ENCODE measurements at places on chromosomes 3 and 15.

DNA sequence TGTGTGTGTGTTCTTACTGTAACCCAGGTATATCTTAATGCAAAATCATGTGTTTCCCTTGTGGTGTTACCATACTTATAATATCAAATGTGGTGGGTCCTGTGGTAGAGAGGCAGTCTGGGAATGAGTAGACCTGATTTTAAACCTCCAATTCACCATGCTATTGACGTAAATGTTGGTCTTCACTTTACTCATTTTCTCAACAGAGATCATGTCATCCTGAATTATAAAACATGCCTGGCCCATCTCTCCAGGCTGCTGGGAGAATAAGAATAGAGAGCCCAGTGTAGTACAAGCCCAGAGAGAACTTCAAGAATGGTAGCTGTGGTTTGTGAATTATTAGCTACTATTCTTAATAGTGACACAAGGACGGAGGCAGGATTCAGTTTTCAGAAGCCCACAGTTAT is 88.1 kb downstream of the MBNL1 start:
- no peaks in the 10 kb centered on the region for H3K36me3 ChIP-seq
- peaks cover 25% of the 10 kb centered on the region for H3K4me1 ChIP-seq
- no peak overlapping the region for H3K27ac ChIP-seq
- no peak overlapping the region for H3K4me3 ChIP-seq
- DNase-seq = no peak

DNA sequence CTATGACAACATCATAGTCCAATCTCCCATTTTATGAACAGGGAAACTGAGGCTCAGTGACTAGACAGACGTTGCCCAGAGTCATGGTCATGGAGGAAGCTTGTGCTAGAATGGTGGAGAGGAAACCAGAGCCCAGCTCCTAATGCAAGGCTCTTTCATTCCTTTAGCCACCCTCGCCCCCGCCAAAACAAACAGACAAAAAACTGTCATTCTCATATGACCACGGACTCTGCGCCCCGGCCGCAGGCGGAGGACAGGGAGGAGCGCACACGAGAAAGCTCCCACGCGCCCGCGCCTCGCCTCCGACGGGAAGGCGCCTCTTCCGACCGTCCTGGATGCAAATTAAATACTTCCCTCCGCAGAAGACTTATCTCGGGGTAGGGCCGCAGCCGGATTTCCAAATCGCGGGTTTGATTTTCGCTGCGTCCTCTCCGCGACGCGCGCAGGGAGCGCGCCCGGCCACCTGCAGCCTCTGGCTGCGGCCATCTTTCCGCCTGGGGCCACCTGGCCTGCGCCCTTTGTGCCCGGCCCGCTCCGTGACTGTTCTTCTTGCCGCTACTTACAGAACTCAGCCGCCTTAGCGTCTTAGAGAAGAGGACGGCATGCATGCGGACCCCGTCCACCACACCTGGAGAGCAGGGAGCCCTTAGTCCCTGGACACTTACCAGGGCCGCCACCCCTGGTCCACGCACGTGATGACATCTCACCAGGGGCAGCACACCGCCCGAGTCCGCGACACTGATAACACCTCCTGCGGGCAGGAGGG is 670 bp upstream of the ATP13A3 start:
- H3K36me3 ChIP-seq = peaks cover 28% of the 10 kb centered on the region
- peaks cover 33% of the 10 kb centered on the region for H3K4me1 ChIP-seq
- peak overlapping the region; percentile 94 for H3K27ac ChIP-seq

GRCh38 chr15:64443747-64444621 is 16.4 kb upstream of the ZNF609 start:
- H3K27me3 ChIP-seq = no peaks in the 10 kb centered on the region
- H3K27ac ChIP-seq = peak overlapping the region; percentile 92
- peaks cover 39% of the 10 kb centered on the region for H3K36me3 ChIP-seq
- no peak for DNase-seq
- peak overlapping the region; percentile 17 for H3K4me3 ChIP-seq

DNA sequence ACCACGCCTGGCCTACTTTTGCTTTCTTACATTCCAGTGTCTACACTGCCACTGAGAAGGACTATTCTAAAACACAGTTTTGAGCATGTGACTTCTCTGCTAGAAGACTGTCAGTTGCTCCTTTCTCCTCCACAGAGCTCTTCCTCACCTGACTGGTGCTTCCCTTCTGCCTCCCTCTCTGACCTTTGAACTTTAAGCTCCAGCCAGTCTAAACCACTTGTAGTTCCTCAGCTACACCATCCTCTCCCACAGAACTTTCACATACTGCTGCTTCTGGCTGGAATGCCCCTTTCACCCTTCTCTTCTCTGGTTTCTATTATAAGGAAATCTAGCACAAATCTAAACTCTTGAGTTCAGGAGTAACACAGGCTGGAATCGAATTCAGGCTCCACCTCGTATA is 9.1 kb downstream of the NCEH1 start:
- no peak for DNase-seq
- H3K27ac ChIP-seq = no peak overlapping the region
- no peak overlapping the region for H3K4me3 ChIP-seq
- no peaks in the 10 kb centered on the region for H3K27me3 ChIP-seq

GRCh38 chr3:157100096-157100477 is 59.9 kb downstream of the CCNL1 start:
- H3K4me3 ChIP-seq = no peak overlapping the region
- peak overlapping the region; percentile 34 for H3K27ac ChIP-seq
- no peaks in the 10 kb centered on the region for H3K27me3 ChIP-seq
- H3K4me1 ChIP-seq = peaks cover 26% of the 10 kb centered on the region
- H3K36me3 ChIP-seq = no peaks in the 10 kb centered on the region

DNA sequence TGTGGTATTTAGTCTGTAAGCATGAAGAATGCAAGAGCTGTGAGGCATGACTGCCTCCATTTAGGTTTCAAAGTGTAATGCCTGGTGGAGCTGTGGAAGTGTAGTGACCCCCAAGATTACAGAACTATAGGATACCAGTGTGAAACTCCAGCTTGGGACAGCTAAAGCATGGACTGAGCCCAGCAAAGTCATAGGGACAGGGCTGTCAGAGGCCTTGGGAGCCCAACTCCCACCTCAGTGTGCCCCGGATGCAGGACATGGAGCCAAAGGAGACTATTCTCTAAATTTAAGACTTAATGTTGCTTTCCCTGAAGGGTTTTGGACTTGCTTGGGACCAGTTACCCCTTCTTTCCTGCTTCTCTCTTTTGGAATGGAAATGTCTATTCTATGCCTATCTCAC is 10.8 kb downstream of the GPR15 start:
- H3K27me3 ChIP-seq = no peaks in the 10 kb centered on the region
- no peak overlapping the region for H3K27ac ChIP-seq
- H3K4me3 ChIP-seq = no peak overlapping the region
- no peak for DNase-seq
- no peaks in the 10 kb centered on the region for H3K36me3 ChIP-seq

GRCh38 chr3:130383424-130383823 is 38.0 kb downstream of the COL6A5 start:
- no peak for DNase-seq
- no peaks in the 10 kb centered on the region for H3K36me3 ChIP-seq
- H3K4me3 ChIP-seq = no peak overlapping the region
- H3K27me3 ChIP-seq = no peaks in the 10 kb centered on the region

GRCh38 chr3:72155391-72156064 is 370.6 kb upstream of the PROK2 start:
- H3K36me3 ChIP-seq = no peaks in the 10 kb centered on the region
- no peak overlapping the region for H3K4me3 ChIP-seq
- DNase-seq = no peak
- no peaks in the 10 kb centered on the region for H3K27me3 ChIP-seq
- no peak overlapping the region for H3K27ac ChIP-seq

GRCh38 chr3:135598597-135598996 is 366.9 kb upstream of the PPP2R3A start:
- no peaks in the 10 kb centered on the region for H3K36me3 ChIP-seq
- peaks cover 4% of the 10 kb centered on the region for H3K27me3 ChIP-seq
- no peaks in the 10 kb centered on the region for H3K4me1 ChIP-seq
- no peak overlapping the region for H3K4me3 ChIP-seq

- no peak overlapping the region for H3K4me3 ChIP-seq
- no peak for DNase-seq
- H3K36me3 ChIP-seq = no peaks in the 10 kb centered on the region
Measured at GRCh38 chr3:73827725-73828211, 203.0 kb upstream of the PDZRN3 start.

- H3K4me3 ChIP-seq = no peak overlapping the region
- H3K36me3 ChIP-seq = peaks cover 9% of the 10 kb centered on the region
- no peaks in the 10 kb centered on the region for H3K27me3 ChIP-seq
- H3K27ac ChIP-seq = peak overlapping the region; percentile 87
- DNase-seq = no peak
Measured at GRCh38 chr3:15781131-15781530, 16.6 kb downstream of the ANKRD28 start.

DNA sequence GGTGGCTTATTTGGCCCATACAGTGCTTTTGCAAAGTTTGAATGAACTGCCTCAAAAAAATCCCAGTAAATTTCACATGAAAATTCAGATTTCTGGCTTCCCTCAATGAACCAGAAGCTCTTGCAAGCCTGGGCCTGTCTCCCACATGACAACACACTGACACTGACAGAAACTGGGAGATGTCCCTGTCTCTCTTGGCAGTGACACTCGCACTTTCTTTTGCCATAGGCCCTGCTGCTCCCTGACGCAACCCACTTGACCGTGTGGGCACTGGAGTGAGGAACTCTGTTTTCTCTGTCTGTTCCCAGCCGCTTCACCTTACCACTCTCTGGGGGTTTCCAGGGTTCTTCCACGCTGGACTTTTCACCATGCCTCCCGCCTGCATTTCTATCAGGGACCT is 524.5 kb downstream of the SHQ1 start:
- H3K27ac ChIP-seq = no peak overlapping the region
- no peak overlapping the region for H3K4me3 ChIP-seq
- no peak for DNase-seq

DNA sequence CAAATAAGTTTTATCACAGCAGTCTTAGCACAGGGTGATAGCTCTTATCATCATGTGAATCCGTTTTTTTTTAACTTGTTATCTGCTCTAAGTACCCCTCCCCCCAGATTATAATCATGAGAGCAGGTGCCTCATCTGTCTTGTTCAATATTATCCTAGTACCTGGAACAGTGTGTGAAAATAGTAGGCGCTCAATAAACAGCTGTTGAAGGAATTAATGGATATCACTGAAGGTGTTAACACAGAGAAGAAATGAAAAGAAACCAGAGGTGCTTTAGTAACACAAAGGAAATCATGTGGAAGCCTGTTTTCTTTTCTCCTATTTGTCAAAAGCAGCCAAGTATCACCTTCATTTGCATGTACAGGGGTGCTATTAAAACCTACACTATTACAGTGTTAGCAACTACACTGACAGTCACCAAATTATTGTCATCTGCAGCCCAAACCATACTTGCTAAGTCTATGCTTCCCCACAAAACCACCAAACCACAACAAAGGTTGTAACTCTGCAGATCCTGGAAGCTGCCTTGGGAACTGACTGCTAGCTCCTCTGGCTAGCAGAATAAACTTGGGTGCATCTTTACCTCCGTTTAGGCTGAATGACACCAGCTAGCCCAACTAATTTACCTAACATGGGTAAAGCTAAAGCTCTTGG is 2.9 kb downstream of the XPC start:
- no peak for DNase-seq
- no peak overlapping the region for H3K27ac ChIP-seq
- H3K27me3 ChIP-seq = no peaks in the 10 kb centered on the region

Data from RWPE2 (cell line).